Left kidney (tissue), 8 donors: ENCODE measurements at places on chromosomes 7 and 10. TPM values are rescaled to one million over a fixed set of nuclear protein-coding genes. Genes with fewer than 3 reads are reported as not detected.

- no peak for DNase-seq
These were observed 21.3 kb downstream of the GRM3 start for GRCh38 chr7:86664991-86665390.

- DNase-seq: no peak
These were observed 23.7 kb downstream of the PHTF2 start for GRCh38 chr7:77822269-77822668.

Gene AGR2
- polyA plus RNA-seq: 60.8 TPM

GRCh38 chr7:2109251-2109872 is 123.4 kb downstream of the MAD1L1 start:
- no peak for DNase-seq

DNA sequence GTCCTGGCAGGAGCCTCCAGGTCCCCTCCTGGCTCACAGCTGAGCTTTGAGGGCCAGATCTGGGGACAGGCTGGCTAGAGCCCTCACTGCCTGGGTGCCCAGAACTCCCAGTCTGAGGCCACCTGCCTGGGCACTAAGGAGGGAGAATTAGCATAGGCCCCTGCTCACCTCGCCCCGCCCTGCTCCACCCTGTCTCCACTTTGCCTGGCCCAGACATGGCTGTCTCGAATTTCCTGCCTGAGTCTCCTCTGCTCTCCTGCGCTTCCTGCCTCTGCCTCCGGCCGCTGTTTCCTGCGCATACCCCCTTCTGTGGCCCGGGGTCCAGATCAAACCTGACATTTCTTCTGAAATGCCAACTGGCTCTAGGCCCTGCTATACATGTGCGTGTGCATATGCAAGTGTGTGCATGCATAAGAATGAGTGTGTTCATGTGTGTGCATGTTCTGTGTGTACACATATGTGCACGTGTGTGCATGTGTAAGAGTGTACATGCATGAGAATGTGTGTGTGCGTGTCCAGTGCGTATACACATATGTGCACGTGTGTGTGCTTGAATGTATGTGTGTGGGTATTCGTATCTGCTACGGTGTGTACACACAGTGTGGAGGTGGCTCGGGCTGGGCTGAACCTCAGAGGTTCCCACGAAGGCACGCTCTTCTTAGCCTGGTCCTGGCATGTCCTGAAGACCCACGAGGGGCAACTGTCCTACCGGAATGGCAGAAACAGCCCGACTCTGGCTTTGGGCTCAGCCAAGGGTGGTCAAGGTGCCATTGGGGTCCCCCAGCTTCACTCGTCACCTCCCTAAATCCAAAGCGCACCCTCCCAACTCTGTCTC is 64.9 kb downstream of the MYL10 start:
- DNase-seq: no peak

Gene EBLN1
- polyA plus RNA-seq: not detected

- no peak for DNase-seq
These were observed 17.7 kb upstream of the ZNRF2 start for GRCh38 chr7:30266686-30267085.

- peak; percentile 72 for DNase-seq
These were observed 650.5 kb upstream of the SORCS1 start for GRCh38 chr10:107814865-107815487.

Gene STEAP2
- 22.7 TPM for polyA plus RNA-seq

Gene MSMB
- polyA plus RNA-seq: not detected

DNA sequence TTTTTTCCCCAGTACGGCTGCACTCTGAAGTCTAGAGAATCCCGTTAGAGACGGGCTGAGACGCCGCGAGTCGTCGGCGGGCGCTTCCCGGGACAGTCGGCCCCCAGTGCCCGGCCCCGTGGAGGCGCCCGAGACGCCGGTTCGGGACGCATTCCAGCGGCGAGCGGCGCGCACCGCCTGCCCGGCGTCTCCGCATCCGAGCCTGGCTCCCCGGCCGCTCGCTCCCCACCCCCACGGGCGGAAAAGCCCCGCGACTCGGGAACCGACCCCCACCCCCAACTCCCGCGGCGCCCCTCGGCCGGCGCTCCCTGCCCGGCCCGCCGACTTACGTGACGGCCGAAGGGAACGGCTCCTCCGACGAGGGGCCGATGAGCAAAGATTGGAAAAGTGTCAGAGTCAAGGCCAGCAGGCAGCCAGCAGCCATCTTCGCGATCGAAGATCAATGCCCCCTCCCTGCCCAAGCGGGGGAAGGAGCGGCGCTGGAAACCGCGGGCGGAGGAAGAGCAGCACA is 486 bp downstream of the CACNA2D1 start:
- DNase-seq: peak; percentile 29

DNA sequence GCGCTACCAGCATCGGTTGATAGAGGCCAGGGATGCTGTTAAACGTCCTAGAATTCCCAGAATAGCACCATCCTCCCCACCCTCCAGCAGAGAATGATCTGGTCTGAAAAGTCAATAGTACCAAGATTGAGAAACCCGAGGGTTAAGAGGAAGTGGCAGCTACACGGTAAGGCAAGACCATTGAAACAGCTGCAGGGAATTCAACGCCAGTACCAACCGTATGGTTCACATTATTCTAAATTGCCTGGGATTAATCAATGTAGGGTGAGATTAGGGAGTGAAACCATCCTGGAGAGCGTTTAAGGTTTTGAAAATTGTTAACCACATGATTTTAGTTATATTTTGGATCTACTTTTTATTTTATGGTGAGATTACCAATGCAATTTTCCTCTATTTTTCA is 352.2 kb downstream of the PRPF18 start:
- no peak for DNase-seq

Gene UNCX
- 8.5 TPM for polyA plus RNA-seq

- DNase-seq: peak; percentile 50
These were observed 13.5 kb upstream of the ENTPD1 start for GRCh38 chr10:95742485-95742884.

DNA sequence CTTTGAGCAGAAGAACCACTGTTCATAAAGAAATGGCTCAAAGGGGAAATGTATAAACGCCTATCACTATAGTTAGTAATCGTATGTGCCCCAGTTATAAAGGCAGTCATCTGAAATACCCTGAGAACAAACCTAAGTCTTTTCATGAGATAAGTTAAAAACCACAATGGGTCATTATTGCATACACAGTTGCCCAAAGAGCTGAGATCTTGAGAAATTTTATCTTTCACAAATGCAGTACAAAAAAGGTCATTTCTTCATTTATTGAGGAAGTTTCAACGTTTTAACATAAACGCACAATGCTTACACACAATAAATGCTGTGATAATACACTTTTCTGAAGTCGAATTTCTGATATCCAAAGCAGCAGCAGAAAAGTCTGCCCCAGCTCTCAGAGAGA is 114.4 kb downstream of the MICU1 start:
- DNase-seq: no peak

- no peak for DNase-seq
These were observed 382.8 kb downstream of the SDK1 start for GRCh38 chr7:3683546-3684539.

DNA sequence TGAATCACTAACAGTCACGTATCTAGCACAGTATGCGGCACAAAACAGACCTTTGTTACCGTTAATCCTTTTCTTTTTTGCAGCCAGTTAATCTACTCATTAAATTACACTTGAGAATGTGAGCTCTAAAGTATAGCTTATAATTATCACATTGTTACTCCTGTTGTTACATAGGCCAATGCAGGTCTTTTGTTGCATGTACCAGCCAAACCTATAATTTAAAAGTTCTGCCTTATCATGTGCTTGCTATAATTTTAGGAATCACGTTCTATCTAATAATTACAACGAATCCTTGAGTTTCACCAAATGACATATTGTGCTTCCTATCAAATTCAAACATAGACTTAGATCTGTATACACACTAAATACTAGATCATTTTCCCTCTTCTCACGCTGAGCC is 245.1 kb downstream of the DGKI start:
- DNase-seq: no peak

DNA sequence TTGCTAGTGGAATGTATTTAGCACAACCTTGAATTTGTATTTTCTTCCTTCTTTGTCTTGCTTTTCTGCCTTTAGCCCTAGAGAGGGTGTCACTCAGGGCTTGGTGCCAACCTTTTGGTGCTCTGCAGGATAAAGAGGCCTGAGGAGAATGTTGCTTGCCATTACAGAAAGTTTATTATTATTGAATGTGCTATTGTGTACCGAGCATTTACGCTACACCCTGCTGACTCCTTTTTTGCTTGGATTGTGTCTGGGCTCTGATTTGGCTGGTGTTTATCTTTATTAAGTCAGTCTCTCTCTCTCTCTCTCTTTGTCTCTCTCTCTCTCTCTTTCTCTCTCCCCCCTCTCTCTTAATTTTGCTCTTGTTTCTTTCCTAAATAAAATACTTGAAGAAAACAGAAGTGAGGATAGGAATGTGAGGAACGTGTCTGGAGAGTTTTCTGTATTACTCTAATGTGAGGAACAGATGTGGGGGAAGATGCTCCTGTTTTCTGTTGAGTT is 284.4 kb upstream of the PHYHIPL start:
- DNase-seq: no peak
